Gastrocnemius medialis (tissue), 4 donors: ENCODE measurements at places on chromosomes 6 and 20. TPM values are rescaled to one million over a fixed set of nuclear protein-coding genes. Genes with fewer than 3 reads are reported as not detected.

- H3K4me3 ChIP-seq = no peak overlapping the region
- H3K4me1 ChIP-seq = no peaks in the 10 kb centered on the region
- H3K27ac ChIP-seq = no peak overlapping the region
- no peak for DNase-seq
- H3K27me3 ChIP-seq = no peaks in the 10 kb centered on the region
Measured at GRCh38 chr6:7203939-7204338, 96.2 kb downstream of the RREB1 start.

DNA sequence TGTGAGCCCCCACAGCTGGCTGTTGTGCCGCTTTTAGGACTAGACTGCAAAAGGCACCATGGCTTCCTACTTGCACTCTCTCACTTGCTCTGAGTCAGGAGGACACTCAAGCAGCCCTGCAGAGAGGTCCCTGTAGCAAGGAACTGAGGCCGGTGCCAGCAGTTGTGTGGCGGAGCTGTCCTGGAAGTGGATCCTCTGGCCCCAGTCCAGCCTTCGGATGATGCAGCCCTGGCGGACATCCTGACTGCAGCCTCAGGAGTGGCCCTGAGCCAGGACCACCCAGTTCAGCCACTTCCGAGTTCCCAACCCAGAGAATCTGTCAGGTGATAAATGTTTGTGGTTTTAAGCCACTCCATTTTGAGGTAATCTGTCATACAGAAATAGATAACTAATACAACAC lies 17.5 kb downstream of the CTCFL start:
- no peak for DNase-seq
- peaks cover 2% of the 10 kb centered on the region for H3K27me3 ChIP-seq
- H3K4me1 ChIP-seq = no peaks in the 10 kb centered on the region
- no peak overlapping the region for H3K27ac ChIP-seq
- H3K36me3 ChIP-seq = no peaks in the 10 kb centered on the region

GRCh38 chr20:15547119-15547518 lies 1026.1 kb downstream of the KIF16B start:
- H3K4me1 ChIP-seq = no peaks in the 10 kb centered on the region
- DNase-seq = no peak
- H3K4me3 ChIP-seq = no peak overlapping the region
- no peaks in the 10 kb centered on the region for H3K27me3 ChIP-seq
- H3K27ac ChIP-seq = no peak overlapping the region
- no peaks in the 10 kb centered on the region for H3K36me3 ChIP-seq

Gene TRAPPC3L
- total RNA-seq = not detected

GRCh38 chr20:22080985-22081384 lies 375.5 kb downstream of the PAX1 start:
- H3K27ac ChIP-seq = no peak overlapping the region
- no peak for DNase-seq
- no peaks in the 10 kb centered on the region for H3K36me3 ChIP-seq
- no peaks in the 10 kb centered on the region for H3K4me1 ChIP-seq
- H3K4me3 ChIP-seq = no peak overlapping the region

Gene FAM162B
- total RNA-seq = 3.9 TPM

GRCh38 chr6:49001856-49002541 lies 461.1 kb downstream of the MMUT start:
- no peak overlapping the region for H3K4me3 ChIP-seq
- no peaks in the 10 kb centered on the region for H3K36me3 ChIP-seq
- H3K4me1 ChIP-seq = no peaks in the 10 kb centered on the region
- DNase-seq = no peak
